ENCODE measurements at places on chromosomes 12 and 14.

GRCh38 chr12:126286203-126286602 is 1221.0 kb downstream of the AACS start:
- DNase-seq: no peak

DNA sequence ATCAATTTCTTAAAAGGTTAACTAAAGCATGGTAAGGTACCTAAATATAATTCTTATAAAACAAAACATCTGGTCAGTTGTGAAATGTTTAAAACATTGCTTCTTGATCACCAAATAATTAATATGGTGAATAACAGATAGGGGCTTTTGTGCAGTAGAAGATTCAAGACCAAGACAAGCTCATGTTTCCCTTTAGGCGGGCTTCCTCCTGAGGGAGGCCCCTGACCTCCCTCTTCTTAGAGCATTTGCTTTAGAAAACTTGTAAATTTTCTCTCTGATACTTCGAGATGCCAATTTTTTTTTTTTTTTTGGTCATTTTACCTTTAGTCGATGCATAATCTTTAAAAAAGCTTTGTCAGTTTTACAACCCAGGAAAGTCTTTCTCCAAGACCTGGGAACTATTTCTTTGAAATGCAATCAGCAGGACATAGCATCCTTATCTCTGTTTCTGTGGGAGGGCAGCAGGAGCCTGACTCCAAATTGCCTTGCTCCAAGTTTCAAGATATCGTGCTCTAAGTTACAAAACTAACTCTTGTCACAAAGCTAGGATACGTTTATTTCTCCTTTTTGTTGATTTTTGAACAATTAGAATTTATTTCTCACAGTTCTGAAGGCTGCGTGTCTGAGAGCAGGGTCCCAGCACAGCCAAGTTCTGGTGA is 66.6 kb upstream of the BICD1 start:
- DNase-seq: no peak

DNA sequence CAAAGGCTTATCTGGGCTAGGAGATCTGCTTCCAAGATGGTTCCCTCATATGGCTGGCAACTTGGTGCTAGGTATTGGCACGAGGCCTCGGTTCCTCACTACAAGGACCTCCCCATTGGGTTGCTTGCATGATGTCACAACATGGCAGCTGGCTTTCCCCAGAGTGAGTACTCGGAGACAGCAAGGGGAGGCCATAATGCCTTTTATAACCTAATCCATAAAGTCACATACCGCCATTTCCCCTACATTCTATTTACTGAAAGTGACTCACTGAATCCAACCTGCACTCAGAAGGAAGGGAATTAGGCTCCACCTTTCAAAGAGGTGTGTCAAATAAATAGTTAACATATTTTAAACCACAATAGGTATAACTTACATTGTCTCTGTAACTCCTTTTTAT is 130.9 kb downstream of the SAMD4A start:
- no peak for DNase-seq

- peak; percentile 97 for DNase-seq
Observed at GRCh38 chr12:47812797-47813510, 6.7 kb downstream of the HDAC7 start.

DNA sequence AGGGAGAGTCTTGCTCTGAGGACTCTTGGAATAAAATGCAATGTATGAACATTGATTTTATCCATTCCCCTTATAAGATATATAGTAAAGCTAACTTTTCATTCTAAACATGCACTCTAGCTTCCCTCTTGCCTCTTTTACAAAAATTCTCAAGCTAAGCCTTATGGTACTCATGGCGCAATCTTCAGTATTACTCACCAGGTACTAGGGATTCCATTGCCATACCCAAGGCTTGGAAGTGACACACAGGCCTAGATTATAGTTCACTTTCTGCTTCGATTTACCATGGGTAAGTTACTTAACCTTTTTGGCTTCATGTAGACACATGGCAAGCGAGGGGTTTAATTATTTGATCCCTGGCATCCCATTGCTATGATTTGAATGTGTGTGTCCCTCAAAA is 331.5 kb downstream of the LRIG3 start:
- no peak for DNase-seq

DNA sequence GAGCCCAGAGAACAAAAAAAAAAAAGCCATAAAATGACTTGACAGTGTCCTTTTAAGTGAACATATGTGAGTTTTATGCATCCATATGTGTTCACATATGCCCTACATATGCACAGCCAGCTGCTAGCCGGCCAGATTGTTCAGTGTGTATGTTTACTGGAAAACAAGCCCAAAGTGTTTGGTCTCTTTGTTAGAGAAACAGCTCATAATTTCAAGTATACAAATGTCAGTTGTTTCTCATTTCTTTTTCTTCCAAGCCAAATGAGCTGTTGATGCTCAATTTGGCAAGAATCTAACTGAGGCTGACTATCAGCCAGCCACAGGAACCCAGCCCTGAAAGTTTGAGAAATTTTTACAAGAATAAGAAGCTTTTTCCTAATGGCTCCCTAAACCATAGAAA is 60.8 kb upstream of the TSPAN8 start:
- DNase-seq: no peak

GRCh38 chr14:51957950-51958349 is 31.4 kb upstream of the RTRAF start:
- DNase-seq: no peak

DNA sequence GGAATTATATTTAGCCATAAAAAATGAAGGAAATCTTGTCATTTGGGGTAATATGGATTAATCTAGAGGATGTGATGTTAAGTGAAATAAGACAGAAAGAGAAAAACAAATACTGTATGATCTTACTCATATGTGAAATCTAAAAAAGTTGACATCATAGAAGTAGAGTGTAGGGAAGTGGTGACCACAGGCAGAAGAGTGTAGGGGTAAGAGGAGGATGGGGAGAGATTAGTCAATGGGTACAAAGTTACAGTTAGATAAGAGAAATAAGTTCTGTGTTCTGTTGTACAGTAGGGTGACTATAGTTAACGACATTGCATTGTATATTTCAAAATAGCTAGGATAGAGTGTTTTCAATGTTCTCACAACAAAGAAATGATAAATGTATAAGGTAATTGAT is 87.0 kb downstream of the TSHR start:
- no peak for DNase-seq

DNA sequence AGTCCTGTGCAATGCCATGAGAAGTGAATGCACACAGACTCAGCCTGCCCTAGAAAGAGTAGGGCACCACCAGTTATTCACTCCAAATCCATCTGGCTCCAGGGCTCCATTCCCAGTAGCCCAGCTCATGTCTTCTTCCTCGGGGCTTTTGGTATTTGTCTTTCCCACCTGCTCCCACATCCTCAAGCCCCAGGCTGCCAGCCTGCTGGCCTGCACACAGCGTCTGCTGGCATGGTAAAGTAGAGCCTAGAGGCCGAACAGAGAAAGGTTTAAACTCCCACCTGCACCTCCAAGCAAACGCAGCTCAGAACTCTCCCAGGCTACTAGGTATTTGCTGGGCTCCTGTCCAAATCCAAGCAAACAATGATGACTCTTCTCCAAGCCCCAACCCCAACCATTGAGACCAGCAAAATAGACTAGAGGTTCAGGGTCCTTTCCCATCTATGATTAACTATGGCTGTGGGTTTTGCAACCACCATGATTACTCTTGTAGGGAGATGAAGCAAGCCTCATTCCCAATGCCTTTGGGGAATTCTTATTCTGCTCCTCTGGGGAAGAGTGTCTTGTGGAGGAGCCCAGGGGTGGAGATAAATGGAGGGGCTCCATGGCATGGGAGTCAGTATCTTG is 5.2 kb upstream of the VDR start:
- DNase-seq: no peak
